NCI-H187 treated with DMSO at 0.1 percent for 48 hours (cell line): ENCODE measurements at places on chromosomes 12 and 14.

DNA sequence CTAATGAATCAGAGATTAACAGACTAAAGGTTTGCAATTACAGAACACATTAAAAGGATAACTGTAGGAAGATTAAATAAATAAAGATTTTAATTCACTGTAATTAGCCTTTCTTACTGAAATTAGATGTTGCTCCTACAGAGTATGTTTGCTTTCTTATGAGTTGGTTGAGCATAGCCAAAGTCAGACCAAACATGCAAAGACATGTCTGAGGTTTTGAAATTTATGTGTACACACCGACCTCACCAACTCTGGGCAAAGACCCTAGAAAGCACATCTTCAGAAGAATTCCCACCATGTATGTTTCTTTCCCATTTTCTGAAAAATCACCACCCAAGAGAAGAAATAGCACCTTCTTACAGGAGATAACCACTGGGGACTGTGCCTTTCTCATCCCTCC, 159.2 kb downstream of the PAX9 start:
- DNase-seq = no peak

DNA sequence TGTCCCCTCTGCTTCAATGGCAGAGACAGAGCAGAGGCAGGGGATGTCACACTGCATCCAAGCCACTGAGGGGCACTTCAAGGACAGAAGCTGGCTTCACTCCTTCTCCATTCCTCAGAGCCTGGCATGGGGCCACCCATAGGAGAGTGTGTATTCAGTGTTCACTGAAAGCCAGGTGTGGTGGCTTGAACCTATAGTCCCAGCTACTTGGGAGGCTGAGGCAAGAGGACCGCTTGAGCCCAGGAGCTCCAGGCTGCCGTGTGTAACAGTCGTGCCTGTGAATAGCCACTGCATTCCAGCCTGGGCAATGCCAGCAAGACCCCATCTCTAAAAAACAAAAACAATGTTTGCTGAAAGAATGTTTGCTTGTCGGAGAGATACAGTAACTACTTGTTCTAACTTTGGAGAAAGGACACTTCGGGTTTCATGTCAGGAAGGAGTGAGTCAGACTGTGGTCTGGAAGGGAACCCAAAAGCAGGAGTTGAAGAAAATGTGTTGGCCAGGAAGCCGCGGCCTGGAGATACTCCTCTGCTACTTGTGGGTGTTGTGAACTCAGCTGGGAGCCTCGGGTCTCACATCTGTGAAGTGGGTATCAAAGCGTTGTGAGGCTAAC, 43.4 kb downstream of the ELK3 start:
- DNase-seq = no peak

- no peak for DNase-seq
These were observed 487.8 kb upstream of the MGAT4C start for GRCh38 chr12:86743875-86744536.

DNA sequence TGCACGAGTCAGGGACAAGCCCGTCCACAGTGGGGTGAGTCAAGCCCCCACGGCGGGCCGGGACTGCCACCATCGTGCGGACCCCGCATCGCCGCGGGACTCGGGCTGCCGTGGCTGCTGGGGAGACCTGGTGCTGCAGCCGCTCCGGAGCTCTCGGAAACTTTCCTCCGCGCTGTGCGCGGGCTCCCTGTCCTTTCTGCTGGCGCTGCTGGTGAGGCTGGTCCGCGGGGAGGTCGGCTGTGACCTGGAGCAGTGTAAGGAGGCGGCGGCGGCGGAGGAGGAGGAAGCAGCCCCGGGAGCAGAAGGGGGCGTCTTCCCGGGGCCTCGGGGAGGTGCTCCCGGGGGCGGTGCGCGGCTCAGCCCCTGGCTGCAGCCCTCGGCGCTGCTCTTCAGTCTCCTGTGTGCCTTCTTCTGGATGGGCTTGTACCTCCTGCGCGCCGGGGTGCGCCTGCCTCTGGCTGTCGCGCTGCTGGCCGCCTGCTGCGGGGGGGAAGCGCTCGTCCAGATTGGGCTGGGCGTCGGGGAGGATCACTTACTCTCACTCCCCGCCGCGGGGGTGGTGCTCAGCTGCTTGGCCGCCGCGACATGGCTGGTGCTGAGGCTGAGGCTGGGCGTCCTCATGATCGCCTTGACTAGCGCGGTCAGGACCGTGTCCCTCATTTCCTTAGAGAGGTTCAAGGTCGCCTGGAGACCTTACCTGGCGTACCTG, 1.1 kb downstream of the PDE3A start:
- DNase-seq = no peak

DNA sequence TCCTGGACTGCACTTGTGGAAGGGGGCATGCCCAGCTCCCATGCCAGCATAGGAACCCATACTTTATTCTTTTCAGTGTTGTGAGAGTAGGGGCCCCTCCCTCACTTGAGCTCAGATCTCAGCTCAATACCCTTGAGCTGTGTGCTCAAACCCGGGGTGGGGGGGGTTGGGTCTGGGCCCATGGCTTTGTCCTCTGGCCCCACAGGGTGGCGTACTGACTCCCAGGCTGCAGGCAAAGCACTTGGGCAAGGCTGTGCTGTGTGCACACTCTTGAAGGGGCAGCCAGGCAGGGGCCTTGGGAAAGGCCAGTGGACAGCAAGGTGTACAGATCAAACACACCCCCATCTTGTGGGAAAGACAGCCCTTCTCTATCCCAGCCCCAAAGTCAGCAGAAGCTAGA, 81.8 kb downstream of the WIF1 start:
- DNase-seq = no peak

DNA sequence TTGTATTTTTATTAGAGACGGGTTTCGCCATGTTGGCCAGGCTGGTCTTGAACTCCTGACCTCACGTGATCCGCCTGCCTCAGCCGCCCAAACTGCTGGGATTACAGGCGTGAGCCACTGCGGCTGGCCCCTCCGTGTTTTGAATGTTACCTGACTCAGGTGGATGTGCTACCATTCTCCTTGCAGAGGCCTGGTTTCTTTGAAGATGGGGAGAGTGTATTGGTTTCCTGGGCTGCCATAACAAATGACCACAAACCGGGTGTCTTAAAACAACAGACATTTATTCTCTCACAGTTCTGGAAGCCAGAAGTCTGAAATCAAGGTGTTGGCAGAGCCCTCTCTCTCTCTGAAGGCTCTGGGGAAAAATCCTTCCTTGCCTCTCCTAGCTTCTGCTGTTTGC, 98.0 kb downstream of the IRF2BPL start:
- DNase-seq = no peak

DNA sequence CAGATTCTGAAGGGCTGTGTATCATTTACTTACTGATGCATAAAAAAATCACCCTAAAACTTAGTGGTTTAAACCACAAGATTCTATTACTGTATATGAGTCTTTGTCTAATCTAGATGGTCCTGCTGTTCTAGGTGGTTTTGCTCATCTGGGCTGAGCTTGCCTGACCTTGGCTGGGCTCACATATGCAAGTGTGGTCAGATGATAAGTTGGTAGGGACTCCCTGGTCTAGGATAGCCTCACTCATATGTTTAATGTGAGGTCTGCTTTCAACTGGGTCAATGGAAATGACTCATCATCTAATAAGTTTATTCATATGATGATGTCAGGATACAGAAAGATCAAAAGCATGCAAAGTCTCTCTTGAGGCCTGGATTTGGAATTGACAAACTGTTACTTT, 887.8 kb downstream of the TRHDE start:
- no peak for DNase-seq

DNA sequence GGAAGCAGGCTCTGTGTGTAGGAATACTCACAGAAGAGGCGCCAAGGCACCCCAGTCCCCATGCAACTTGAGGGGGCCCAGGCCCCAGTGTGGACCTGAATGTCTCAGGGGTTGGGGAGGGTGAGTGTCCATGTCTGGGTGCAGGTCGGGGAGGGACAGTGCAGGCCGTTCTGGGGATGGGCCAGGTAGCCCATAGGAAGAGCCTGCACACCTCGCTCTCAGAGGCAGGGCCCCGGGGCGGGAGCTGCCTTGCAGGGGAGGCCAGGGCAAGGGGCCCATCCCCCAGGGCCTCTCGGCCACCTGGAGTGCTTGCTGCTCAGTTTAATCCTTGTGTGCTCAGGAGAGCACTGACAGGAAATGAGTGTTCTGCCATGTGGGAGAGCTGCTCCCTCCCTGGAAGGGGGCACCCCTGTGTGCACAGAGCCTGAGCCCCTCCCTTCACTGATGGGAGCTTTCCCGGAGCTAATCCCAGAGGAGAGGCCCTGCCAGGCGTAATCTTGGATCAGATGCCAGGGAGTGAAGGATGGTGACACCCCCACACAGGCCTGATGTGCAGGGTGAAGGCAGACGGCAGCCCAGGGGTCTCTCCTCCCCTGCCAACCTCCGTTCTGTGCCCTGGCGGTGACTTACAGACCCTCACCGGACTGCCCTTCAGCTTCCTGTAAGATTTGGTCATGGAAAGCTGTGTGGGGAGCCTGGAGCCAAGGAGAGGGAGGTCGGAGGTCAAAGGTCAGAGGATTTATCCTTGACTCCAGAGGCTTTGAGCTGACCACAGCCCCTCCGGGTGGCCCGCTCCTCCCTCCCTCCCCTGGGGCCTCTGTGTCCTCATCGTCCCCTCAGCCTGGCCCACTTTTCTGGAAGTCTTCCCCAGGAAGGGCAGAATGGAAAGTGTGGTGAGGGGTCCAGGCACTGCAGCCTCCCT, 24.4 kb upstream of the FBRSL1 start:
- DNase-seq = no peak

DNA sequence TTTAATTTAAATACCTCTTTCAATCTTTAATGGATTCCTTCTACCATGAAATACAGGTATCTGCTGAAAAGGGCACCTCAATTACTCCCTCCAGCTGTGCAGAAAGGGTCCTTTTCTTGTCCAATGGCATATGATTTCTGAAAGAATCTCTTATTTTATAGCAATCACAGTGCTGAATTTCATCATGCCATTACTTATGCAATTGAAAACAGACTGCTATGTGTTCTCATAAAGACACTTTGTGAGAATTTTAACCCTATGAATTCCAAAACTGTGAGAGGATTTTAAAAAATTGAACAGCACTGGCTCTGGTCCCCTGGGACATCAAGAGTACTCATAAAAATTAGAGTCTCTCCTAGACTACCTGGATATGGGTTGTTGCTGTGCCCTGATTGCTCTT, 45.9 kb upstream of the CNOT2 start:
- DNase-seq = no peak

- no peak for DNase-seq
These were observed 54.6 kb downstream of the PSMA6 start for GRCh38 chr14:35346738-35347322.

DNA sequence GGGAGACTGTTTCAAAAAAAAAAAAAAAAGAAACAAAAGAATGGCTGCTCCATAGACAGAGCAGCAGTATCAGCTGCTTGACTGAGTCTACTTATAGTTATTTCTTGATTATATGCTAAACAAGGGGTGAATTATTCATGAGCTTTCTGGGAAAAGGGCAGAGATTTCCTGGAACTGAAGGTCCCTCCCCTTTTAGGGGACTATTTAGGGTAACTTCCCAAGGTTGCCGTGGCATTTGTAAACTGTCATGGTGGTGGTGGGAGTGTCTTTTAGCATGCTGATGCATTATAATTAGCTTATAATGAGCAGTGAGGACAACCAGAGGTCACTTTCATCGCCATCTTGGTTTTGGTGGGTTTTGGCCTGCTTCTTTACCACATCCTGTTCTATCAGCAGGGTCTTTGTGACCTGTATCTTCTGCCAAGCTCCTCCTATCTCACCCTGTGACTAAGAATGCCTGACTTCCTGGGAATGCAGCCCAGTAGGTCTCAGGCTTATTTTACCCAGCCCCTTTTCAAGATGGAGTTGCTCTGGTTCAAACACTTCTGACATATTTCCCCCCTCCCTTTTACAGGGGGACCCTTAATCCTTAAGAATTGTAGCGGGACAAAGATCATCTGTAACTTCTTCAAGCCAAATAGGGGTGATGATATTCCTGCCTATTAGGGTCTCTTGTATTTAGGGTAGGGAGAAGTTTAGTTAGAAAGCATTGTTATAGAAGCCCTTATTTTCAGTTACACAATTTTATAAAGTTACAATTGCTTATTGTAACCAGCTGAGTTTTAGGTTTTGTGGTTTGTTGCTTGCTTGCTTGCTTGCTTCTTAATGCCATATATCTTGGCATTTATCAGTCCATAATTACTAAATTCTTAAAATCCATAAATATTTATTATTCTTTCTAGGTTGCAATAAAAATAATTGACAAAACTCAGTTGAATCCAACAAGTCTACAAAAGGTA, 42.5 kb downstream of the MARK3 start:
- no peak for DNase-seq

DNA sequence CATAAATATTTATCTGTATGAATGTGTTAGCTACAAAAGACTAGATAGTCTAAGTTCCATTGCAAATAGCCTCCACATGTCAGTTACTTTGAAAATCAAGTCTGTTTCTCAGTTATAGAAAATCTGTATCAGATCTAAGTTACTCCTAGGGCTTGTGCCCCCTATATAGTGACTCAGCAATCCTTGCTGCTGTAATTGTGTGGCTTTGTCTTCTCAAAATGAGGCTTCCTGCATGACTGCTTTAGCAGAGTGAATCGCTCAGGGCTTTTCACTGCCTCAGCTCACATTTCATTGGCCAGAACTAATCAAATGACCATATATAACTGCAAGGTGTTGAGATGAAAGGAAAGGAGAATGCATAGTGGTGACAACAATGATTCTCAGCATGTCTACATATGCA, 552.2 kb upstream of the STXBP6 start:
- no peak for DNase-seq

GRCh38 chr12:20350495-20350894, 17.8 kb upstream of the PDE3A start:
- no peak for DNase-seq

GRCh38 chr12:96436366-96437170, 36.3 kb upstream of the CDK17 start:
- DNase-seq = no peak

GRCh38 chr12:93804392-93805179, 127.4 kb downstream of the CRADD start:
- DNase-seq = no peak

- no peak for DNase-seq
These were observed 417.7 kb upstream of the ATXN7L3B start for GRCh38 chr12:74119811-74120362.

DNA sequence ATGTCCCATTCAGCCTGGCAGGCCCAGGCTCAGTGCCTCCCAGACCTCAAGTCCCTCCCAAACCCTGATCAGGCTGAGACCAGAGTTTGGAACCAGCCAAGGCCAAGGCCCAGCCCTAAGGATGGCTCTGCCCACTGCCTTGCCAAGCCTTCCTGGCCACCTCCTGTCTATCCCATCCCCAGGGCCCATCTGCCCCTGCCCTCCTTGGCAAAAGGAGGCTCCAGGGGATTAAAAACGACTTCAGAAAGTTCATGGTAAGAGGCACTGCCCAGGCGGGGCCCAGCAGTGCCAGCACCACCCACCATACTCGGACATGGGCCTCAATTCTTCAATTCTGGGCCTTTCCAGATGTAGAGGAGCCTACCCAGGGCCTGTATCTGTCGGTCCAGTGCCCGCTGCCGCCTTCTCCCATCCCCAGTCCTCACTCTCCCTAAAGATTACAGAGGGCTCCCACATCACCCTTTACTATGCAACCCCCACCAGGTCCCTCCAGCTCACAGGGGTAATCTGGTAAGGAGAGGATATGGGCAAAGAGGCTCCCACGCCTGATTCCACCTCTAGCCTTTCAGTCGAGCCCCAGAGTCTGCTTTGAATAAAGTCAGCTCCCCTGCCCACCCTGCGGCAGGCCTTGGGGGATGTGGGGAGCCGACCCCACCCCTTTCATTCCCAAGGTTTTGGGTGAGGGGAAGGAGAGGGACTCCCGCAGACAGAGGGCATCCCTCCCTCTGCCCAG, 932 bp downstream of the ADCY6 start:
- no peak for DNase-seq
